DMS153 (cell line): ENCODE measurements at places on chromosomes 12 and 14.

GRCh38 chr14:91123201-91123600 is 9.3 kb downstream of the DGLUCY start:
- no peak for DNase-seq

GRCh38 chr14:65664436-65664835 is 251.9 kb downstream of the FUT8 start:
- DNase-seq, result no peak

GRCh38 chr12:54266852-54267251 is 13.1 kb downstream of the CBX5 start:
- DNase-seq, result no peak

DNA sequence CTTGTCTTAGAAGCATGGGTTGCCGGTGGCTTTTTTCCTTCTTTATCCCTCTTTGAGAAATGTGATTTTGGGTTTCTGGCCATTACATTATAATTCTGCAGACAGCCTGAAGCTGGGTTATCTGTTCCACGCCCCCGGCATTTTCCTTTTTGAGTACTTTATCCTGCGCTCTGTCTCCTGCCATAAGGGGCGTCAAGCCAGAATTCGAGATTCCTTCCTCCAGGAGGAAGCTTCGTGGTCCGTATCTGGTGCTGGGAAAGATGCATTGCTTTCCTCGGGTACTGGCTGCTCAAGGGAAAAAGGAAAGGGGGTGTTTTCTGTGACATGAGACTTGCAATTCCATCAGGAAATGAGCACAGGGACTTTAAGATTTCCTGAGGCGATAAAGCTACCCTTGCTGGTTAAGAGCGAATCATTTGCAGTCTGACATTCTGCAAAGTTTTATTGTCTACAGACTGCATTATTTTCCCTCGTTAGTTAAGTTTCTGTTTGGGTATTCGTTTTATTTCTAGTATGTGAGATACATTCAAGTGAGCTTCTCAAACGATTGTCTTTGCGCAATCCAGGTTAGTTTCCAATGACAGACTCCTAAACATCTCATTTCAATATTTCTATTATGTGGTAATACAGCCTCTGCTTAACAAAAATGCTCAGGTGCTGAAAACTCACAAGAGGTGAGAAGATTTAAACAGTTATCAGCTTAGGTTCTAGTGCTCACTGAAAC is 694 bp downstream of the AKAP5 start:
- no peak for DNase-seq

GRCh38 chr12:127282786-127283565 is 984.0 kb upstream of the TMEM132C start:
- DNase-seq, result no peak

DNA sequence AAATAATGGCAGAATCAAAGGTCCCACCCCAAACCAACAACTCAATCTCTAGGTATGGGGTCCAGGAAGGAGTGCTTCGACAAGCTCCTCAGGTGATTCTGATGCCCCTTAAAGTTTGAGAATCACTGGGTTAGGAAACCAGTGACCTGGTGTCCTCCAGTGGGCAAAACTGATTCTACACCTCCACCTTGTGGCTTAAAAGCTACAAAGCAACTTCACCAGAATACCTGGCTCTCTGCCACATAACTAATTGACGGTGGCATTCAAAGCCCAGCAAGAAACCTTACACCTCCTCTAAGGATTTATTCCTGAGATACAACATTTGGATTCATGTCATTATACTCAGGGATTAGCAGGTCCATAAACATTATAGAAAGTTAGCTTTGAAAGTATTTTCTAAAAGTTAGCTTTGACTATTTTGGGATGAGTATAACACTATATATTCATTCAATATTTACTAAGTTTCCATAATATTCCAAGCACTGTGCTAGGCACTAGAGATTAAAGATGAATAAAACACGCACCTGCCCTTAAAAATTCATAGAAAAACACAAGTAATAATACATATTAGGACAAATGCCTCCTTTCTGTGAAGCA is 45.4 kb downstream of the DCAF5 start:
- peak; percentile 40 for DNase-seq

- DNase-seq, result no peak
Measured at GRCh38 chr12:123522164-123522563, 11.4 kb downstream of the RILPL1 start.

- peak; percentile 27 for DNase-seq
Measured at GRCh38 chr14:49173765-49174373, 412.3 kb downstream of the RPS29 start.

DNA sequence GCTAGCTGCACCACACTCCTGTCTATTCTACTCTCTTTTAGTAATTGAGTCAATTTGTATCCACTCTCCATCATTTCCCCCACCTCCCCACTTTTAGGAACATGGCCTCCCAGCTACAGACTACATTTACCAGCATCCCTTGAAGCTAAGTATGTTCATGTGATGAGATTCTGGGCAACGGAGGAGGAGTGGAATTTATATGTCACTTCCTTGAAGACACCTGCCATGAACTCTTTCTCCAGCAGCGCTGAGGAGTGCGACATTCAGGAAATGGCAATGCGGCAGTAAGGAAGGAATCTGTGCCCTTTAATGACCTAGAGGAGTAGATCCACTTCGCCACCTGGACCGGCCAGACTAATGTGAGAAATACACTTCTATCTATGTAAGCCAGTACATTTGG is 243.7 kb upstream of the DIO2 start:
- no peak for DNase-seq

- no peak for DNase-seq
Measured at GRCh38 chr12:6833189-6833890, 5.1 kb downstream of the P3H3 start.

DNA sequence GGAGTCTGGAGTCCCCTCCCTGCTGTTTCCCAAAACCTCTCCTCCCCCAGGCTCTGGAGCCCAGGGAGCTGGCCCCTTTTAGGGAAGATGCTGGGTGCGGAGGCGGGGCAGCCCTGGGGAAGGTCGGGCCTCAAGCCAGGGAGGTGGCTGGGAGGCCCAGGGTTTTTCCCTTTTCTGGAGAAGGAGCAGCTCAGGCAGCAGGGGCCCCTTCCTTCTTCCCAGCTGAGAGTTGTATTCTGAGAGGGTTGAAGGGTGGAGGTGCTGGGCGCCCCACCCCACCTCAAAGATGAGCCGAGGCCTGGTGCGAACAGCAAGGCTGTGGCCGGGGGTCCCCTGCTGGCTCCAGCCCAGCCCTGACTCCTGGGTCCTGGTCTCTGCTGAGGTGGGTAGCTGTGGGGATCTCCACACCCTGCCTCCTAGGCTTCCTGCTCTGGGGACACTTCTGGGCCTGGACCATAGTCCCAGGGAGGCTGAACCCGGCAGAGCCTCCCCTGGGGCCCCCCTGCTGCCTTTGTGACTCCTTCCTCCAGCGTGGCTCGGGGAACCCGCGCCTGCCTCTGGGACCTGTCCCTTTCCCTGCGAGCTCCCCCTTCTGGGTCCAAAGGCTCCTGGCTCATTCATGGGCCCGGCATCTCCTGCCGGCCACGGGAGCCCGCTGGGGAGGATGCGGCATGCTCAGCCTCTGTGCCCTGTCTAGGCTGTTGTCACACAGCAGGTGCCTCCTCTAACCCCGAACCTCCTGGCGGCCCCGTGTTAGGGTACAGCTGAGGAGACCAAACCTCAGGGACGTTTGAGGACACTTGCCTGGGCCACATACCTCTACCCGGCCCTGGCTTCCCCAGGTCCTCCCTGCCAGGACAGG is 4.4 kb downstream of the TRMT61A start:
- no peak for DNase-seq

DNA sequence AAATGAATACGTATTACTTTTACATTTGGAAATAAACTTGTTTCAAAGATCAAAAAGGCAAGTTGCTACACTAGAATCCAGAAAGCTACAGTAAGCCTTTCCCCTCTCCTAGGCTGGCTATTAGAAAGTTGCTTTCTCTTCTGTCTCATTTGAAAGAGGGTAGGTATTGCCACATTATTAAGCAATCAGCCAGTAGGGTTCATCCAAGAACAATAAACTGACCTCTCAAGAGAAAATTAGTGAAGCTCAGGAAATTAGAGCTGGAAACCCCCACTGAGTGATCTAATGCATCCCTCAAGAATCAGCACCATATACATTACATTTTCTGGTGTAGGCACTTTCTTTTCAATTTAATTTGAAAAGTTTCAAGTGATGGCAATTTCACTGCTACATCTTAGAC is 4.5 kb upstream of the TMEM233 start:
- no peak for DNase-seq

- DNase-seq, result no peak
Measured at GRCh38 chr12:16323638-16324037, 23.8 kb upstream of the MGST1 start.

GRCh38 chr12:47725091-47725772 is at the start of gene ENDOU:
Gene ENDOU (minus strand): TSS chr12:47725490. CDS start chr12:47725413, 77 bp downstream.
- no peak for DNase-seq

DNA sequence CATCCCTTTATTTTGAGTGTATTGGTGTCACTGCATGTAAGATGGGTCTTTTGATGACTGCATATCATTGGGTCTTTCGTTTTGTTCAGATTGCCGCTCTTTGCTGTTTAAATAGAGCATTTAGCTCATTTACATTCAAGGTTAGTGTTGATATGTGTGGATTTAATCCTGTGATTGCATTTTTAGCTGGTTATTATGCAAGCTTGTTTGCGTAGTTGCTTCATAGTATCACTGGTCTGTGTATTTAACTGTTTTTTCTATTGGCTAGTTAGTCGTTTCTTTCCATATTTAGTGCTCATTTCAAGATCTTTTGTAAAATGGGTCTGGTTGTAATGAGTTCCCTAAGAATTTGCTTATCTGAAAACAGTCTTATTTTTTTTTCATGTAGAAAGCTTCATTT is 1170.6 kb upstream of the SEL1L start:
- no peak for DNase-seq
